Astrocyte (in vitro differentiated cells and primary cell): ENCODE measurements at places on chromosomes 2 and 18. TPM values are rescaled to one million over a fixed set of nuclear protein-coding genes. Genes with fewer than 3 reads are reported as not detected.
A peak's percentile ranks its signal among the peaks of the same experiment; 100 is the strongest.

CD207 gene
- not detected in 2 replicates for total RNA-seq

GRCh38 chr2:8693157-8693821 lies 11.4 kb downstream of the ID2 start:
- no peak for DNase-seq

DNA sequence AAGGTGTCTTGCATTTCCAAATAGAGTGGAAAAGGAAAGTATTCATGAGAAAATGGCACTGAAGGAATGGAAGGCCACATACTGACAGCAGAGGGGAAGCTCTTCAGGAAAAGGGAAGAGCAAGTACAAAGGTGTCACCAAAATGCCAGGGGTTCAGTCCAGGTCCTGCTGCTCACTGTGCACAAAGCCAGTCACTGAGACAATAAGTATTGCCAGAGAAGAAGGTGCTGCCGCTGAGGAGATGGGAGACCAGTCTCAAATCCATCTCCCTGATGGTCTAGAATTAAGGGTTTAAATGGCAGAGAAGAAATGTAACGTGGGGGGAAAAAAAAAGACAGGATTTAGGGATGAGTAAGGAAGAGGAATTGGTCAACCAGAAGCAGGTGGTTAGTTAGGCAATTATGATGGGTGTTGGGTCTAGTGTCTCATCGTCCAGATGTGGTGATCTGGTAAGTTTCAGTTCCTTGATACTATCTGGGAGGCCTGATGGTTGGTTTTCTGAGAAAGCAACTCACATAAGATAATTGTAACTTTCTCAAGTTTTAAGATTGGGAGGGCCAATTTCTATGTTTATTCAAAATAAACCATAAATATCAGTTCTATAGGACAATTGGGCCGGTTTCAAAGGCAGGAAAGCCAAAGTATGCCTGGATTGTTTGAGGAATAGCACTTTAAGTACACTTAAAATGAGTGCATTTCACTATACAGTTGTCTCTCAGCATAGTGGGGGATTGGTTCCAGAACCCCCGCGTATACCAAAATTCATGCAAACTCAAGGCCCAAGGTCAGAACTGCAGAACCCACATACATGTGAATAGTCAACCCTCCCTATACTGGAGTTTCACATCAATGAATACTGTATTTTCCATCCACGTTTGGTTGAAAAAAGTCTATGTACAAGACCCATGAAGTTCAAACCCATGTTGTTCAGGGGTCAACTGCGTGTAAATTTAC lies 109.1 kb upstream of the DNAJC10 start:
- no peak for DNase-seq

DNA sequence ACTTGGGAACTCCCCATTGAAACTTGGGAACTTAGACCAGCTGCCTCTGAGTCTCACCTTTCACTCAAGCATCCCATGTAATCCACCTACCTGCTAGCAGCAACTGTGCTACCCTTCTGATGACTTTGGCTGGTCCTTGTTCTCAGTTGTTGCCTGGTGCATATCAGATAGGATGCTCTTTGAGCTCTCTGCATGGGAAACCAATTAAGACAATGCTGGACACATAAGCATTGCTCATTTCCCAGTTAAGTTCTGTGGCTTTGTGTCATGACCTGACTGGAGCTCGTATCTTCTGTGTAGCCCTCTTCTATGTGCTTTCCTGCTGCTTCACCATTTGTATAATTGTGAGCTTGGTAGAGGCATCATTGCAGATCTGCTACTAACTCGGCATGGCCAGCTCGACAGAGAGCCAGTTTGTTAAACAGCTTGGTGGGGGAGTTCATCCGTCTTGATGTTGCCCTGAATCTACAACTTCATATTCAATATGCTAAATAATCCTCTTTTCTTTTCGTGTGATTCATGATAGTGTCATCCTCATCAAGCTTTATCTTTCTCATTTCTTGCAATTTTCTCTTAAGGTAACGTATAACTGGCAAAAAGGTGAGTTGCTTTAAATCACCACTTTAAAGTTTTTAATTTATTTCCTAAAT lies 447.5 kb upstream of the SLC14A2 start:
- DNase-seq, result peak; percentile 84

- no peak for DNase-seq
These were observed 76.3 kb upstream of the DAPL1 start for GRCh38 chr2:158718851-158719250.

- DNase-seq, result no peak
These were observed 267.9 kb upstream of the PIK3C3 start for GRCh38 chr18:41687138-41687537.

DNA sequence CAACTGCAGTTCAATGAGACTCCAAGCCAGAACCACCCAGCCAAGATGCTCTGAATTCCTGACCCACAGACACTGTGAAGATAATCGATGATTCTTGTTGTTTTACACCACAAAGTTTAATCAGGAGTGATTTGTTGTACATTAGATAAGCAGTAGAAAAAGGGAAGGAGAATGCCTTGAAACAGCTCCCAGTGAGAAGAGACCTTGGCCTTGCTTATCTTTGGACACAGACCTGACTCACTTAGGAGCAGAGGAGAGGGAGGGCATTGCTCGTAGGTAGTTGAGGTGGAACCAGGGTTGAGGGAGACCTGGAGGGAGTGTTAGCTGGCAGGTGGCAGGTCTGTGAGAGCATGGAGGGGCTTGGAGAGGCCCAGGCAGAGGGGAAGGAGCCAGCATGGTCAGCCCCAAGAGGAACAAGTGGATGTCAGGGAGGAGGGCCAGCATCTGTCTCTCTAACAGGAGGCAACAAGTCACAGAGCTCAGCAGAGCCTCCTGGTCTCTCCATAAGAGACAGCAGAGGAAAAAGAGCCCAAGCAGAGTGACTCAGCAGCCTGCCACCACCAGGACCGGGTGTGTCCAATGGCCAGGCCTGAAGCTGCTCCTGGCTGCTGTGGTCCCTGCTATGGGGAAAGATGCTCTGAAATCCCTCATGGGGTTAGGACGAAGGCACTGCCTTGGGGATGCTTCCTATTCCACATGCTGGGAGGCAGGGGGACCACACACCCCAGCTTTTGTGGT lies 161.6 kb upstream of the CAPN13 start:
- no peak for DNase-seq
